ENCODE measurements at places on chromosomes 12 and 14. TPM values are rescaled to one million over a fixed set of nuclear protein-coding genes. Genes with fewer than 3 reads are reported as not detected.

Gene ERP27
- 2.6 TPM for total RNA-seq

Gene FAM186B
- total RNA-seq: 0.30 TPM

Gene ZFHX2
- 0.35 TPM for total RNA-seq

Gene KRT72
- total RNA-seq: not detected

Gene GALNT4
- 1.5 TPM for total RNA-seq

Gene CPSF2
- total RNA-seq: 51.5 TPM

DNA sequence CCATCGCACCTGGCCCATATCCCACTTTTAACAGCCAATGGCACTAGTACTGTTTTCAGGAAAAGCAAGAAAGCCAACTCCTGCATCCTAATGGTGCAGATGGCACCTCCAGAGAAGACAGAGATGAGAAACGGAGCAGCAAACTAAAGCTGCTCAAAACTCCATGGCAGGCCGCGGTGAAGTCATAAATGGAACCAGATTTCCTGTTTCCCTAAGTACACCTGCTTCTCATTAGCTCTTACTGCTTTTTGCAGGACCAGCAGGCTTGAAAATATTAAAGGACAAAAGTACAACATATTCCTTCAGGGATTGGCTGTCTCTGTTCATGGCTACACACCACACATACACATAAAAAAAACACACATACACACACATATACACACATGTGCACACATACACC lies 36.7 kb upstream of the LGALS3 start:
- DNase-seq: no peak

- no peak for DNase-seq
Observed at GRCh38 chr12:21697904-21698630, 40.4 kb upstream of the LDHB start.

DNA sequence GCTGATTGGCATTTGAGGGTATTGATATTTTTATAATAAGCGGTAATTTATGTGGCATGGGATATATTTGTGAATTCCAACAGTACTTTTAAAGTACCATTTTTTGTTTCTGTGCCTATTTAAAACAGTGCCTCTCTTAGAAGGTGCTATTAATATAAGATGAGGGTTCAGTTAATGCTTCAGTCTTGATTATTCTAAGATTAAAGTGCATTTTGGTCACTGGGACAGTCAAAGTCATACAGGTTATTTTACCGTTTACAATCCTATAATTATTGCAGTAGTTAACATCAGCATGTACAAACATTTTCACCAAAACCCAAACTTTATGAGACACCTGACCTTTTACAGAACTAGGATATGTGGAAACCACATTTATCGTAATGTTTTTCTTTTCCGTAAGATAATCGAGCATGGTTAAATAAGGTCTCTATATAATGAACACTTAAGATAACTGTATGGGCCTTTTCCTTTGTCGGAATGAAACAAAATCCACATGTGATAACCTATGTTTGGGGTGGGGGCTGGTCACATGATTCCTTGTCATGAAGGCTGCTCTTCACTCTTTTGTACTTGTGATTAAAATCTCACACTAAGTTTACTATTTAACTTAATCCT lies 37.7 kb upstream of the DNM1L start:
- no peak for DNase-seq

- DNase-seq: no peak
Observed at GRCh38 chr12:124040291-124040690, 67.3 kb downstream of the ZNF664 start.

DNA sequence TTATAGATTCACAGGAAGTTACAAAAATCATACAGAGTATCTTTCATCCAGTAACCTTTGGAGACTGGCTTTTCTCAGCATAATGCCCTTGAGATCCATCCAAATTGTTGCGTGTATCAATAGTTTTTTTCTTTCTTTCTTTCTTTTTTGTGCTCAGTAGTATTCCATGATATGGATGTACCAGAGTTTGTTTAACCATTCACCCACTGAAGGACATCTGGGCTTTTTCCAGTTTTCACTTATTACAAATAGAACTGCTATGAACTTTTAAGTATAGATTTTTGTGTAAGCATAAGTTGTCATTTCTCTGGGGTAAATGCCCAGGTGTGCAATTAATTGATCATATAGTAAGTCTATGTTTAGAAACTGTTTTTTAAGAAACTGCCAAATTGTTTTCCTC lies 79.4 kb downstream of the FBXL14 start:
- no peak for DNase-seq

GRCh38 chr14:55301437-55302121 lies 30.4 kb downstream of the FBXO34 start:
- DNase-seq: no peak

DNA sequence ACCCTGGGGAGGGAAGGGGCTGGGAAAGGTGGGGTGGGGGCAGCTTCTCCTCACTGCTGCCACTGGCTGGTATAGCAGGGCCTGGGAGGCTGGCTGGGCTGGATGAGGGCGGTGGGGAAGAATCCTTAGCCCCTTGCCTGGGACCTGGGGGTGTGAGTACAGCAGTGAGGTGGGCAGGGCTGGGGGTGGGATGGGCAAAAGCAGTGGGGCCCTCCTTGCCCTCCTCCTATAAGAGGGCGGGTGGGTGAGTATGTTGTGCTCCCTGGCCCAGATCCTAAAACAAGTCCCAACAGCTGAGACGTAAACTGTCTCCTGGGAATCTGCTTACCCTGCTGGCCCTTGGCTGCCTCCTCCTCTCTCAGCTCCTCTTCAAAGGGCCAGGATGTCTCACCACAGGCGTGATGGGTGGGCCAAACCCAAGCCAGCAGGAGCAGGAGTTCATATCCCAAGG lies 2.2 kb downstream of the NCKAP5L start:
- no peak for DNase-seq

DNA sequence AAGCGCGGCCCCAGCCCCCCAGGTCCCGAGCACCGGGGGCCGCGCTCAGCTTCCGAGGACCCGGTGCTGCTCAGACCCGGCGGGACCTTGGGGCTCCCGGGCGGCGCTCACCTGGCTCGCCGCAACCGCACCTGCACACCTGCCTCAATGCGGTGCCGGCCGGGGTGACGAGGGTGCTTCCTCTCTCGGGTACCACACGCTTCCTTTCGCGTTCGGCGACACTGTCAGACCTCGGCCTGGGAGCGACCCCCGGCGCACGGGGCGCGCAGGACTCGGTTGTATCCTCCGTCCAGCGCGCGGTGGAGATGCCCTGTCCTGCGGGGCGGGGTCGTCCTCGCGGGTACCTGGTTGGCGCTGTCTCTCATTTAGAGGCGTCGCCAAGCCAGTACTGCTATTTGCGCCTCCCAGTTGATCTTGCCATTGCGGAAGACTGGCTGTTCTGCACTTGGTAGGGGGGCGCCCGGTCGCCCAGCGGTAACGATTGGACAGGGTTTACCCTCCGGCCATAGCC lies 718 bp downstream of the PACS2 start:
- DNase-seq: no peak

- DNase-seq: no peak
Observed at GRCh38 chr12:32334371-32334777, 65.0 kb upstream of the FGD4 start.

GRCh38 chr12:22788913-22789312 lies 163.9 kb downstream of the ETNK1 start:
- no peak for DNase-seq

DNA sequence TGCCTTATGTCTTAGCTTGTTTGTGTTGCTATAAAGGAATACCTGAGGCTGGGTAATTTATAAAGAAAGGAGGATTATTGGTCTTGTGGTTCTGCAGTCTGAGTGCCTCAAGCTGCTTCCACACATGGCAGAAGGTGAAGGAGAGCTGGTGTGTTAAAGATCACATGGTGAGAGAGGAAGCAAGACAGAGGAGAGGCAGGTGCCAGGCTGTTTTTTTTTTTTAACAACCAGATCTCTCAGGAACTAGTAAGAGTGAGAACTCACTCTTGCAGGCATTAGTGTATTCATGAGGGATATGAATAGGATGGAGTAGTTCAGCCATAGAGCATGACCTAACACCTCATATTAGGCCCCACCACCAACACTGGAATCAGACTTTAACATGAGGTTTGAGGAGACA lies 123.4 kb downstream of the CMAS start:
- DNase-seq: no peak

DNA sequence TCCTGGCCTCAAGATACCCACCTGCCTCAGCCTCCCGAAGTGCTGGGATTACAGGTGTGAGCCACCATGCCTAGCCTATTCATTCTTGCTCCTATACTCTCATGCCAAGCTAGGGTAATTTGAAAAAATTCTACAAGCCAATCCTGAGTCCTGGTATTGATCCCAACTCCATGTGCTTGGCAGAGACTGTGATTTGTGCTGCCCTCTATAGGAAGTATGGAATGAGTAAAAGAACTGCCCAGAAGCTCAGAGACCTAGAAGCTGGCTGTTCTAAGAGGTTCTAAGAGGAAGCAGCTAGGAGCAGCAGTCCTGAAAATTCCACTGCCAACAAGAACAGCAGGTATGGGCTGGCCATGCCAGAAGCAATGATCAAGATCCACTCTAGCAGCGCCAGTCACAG lies 402.5 kb downstream of the PCNX1 start:
- no peak for DNase-seq

GRCh38 chr12:7647071-7647470 lies 18.6 kb downstream of the APOBEC1 start:
- no peak for DNase-seq

DNA sequence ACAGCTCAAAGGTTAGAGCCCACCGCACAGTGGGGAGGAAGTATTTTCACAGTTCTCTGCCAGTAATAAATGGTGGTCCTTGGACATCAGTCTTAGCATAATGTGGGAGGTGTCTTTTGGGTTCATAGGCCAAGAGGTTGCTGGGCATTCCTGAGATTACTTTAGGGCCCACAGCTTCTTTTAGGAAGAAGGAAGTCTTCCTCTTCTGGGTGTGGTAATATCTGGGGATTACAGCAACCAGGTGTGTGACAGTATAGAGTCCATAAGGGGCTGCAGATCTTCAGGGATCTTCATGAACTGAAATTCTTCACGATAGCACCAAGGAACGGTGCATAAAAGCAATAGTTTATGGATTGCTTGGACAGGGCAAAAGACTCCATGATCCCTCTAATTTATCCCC lies 56.2 kb upstream of the PTGR2 start:
- no peak for DNase-seq

GRCh38 chr12:122835750-122836026 lies 431 bp downstream of the HIP1R start:
- DNase-seq: no peak

DNA sequence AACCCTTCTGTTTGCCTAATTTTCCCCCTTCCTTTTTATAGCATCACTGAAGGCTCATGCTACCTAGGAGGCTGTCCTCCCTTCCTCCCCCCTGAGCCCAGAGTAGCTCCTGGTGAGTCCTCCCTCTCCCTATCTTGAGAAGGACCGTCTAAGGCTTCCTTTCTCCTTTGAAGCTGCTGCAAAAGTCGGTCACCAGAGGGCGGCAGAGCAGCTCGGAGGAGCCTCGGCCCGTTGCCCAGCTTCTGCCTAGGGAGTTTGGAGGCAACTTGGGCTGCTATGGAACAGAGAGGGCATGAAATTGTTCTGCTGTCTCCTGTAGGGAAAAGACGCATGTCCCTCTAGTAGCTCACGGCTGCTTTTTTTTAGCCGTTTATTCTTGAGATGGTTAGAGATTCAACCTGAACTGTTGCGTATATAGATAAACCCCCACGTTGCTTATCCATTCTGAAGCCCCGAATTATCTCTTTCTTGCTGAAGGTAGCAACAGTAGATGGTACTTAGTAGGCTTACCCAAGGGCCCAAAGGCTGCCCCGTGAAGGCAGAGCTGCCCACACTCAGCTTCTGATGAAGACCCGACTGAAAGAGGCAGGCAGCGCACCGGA lies 5.7 kb downstream of the WNT5B start:
- peak; percentile 71 for DNase-seq

DNA sequence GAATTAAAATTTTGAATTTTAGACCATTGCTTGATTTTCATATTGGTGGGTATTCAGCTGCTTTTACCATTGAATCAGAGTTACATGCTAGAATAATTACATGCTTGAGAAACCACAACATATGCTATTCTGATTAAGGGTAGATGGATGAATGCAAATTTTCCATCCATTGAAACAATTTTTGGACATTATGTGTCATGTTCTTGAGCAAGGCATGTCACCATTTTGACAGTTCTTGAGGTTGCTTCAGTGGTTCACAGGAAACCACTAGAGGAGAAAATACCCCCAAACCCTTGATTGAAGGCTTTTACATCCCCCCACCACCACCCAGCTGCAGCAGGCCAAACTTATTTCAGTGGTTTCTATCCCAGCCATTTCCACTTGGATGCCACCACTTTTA lies 13.5 kb downstream of the UBR7 start:
- no peak for DNase-seq

DNA sequence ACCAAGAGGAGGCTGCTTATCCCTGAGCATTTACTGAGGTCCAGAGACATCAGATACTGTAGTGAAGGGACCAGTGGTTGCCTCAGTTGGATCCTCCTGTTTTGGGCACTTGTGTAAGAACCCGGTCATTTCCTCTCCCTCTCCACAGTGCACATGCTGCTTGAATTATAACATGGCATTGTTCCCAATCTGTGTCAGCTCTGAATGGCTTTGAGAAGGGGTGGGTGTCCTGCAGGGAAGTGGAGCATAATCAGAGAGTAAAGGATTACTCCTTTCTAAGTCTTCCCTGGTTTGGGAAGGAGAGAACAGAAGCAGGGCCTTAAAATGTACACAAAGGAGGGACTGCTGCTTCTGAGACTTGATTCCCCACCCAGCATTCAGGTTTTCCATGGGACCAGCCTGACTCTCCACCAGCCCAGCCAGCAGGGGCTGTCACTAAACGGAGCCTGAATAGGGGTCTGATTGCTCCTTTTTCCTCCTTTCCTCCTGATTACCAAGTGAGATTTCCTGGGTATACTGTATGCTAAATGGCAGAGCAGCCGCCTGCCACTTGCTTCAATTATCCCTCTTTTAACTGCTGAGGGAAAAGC lies 78.4 kb downstream of the NRXN3 start:
- DNase-seq: no peak

DNA sequence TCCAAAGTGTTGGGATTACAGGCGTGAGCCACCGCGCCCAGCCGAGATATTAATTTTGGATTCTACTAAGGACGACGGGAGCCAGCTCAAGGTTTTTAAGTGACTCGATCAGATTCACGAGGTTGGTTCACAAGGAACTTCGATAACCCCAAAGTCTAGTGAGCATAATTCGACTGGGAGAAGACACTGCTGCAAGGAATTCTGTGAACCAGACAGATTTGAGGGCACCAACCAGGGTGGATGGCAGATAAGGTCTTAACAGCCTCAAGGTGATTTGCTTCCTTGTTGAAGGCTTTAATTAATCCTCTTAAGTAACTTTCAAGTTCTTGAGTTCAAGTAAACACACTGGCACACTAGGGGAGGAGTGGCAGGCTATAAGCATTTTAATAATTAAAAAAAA lies 1.1 kb upstream of the KLHDC2 start:
- no peak for DNase-seq
